HS-27A (cell line): ENCODE measurements at places on chromosomes 2 and 18.

- DNase-seq = no peak
Observed at GRCh38 chr2:227816507-227817294, 3.1 kb downstream of the CCL20 start.

DNA sequence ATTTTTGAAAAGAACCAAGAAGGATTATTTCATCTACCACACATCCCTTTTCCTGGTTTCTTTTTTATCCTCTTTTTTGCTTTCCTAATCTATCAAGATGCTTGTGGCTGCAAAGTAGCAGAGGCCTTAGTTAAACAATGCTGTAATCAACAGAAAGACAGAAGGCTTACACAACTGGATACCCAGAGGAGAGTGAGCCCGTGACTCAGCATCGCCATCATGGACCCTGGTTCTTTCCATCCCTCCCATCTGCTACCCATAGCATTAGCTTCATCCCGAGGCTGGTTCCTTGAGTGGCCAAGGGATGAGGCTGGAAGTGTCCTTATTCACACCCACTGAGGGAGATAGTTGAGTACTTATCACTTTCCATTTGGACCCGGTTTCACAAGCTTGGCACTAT, 7.5 kb upstream of the HAAO start:
- DNase-seq = no peak

DNA sequence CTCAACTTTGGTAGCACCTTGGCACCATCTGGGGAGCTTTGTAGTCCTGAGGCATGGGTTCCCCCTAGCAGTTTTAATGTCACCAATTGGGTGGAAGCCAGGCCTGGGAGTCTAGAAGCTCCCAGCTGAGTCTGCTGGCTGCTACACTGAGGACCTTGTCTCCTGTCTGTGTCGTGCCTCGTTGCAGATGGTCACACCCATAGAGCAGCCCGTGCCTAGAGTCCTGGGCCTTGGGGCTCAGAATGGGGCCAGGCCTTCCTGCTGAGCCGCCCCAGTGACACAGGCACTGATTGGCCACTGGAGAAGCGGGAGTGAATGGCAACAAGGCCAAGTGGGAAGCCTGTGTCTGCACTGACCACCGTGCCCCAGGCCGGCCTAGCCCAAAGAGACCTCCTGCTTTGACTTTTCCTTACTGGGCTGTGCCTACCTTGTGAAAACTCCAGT, 113.2 kb downstream of the SH3RF3 start:
- no peak for DNase-seq

DNA sequence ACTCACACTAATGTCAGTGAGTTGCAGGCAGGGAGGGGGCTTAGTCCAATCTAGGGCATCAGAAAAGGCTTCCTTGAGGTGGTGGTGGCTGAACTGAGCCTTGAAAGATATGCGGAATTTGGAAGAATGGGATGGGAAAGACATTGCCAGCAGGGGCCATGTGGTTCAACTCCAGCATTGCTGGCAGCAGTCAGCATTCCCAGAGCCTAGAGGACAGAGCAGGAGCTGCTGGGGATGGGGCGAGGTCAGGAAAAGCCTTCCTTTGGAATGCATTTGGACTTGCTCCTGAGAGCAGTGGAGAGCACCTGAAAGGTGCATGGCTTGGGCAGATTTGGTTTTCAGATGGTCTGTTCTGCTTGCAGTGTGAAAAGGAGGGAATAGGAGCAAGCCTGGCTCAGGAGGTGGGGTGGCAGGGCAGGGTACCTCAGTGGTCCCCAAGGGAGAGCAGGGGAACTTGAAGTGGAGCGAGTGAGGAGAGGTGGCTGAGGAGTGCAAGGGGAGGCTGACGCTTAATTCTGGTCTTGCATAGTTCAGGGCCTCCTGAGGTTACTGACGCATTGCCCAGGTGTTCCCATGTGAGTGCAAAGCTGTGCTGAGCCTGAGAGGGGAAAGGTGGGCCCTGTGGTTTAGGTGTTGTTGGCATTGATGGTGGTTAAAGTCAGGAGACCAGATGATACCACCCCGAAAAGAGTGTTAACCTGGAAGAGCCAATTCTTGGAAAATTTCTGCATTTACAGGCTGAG, 112.1 kb upstream of the MGAT5 start:
- no peak for DNase-seq

DNA sequence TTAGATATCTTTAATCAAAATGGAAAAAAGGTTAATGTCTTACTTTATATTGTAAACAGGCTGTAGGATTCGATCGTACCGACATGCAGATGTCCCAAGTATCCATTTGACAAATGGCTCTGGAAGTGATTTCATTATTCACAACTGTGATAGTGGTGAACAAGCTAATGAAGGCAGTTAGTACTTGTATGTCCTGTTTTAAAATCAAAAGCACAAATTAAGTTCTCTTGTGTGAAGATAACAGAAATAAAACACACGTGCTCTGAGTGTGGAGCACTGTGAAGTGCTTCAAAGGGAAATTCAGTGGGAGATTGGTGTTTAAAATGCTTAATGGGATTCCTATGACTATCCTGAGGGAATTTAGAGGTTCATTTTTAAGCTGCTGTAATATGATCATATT, 8.6 kb upstream of the LRP1B start:
- DNase-seq = no peak

- DNase-seq = no peak
Observed at GRCh38 chr2:19068206-19068605, 290.2 kb downstream of the OSR1 start.

DNA sequence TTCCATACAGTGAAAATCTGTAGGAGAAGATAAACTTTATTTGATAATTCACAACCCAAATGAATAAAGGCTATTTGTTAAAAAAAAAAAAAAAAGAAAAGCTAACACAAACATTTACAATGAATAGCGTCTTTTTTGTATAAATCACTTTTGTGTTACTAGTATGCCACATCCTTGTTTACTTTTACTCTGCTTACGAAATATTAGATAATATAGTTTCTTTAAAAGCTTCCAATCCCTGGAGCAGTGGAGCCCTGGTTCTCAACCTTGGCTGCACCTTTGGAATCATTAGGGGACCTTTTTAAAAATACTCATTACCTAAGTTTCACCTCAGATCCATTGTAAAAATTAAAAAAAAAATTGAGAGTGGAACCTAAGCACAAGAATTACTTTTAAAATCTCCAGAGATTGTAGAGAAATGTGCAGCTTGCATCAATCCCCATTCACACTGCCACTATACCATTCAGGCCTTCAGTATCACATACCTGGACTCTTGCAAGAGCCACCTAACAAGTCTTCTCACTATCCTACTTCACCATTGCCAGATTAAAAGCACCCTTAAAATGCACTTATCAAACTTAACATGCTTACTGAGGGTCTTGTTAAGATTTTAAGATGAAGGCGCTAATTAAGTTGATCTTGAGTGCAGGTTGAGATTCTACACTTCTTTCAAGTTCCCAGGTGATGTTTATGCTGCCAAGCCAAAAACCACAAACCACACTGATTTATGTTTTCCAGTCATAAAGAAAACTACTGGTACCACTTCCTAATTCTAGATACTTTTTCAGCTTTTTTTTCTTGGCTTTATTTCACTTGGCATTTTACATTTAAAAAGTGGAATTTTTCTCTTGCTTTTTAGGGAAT, 59.7 kb upstream of the ZC3H15 start:
- DNase-seq = no peak

DNA sequence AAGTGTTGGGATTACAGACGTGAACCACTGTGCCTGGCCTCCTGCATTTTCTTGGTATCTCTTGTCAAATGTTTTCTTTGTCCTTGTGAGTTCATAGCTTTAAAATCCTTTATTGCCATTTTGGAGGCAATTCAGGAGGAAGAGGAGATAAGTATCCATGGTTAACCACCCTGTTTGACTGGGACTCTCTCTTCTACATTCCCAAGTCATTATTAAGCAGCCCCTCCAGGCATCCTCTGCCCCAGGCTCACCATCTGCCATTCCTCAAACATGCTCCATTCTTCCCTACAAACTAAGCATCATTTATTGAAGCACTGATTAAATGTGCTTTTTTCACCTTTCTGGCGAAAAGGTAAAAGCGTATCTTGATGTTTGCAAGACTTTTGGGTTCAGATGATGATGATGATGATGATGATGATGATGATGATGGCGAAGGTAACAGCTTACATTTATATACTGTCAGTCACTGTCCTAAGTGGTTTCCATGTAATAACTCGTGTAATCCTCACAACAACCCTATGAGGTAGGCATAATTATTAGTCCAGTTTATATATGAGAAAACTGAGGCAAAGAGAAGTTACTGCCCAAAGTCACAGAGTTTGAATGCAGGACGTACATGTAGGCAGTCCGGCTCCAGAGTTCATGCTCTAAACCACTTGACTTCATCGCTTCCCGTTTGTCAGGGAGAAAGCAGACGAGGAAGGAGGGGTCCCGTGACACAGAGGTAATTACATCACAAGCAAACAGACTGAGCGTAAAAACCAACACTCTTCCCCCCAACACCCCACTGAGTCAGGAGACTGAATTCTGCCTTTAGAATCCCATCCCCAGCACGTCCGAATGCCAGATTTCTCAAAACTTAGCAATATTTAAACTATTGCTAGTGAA, 69.7 kb upstream of the ACKR3 start:
- DNase-seq = no peak
